ENCODE measurements at places on chromosomes 5 and 9.

GRCh38 chr5:128062172-128062746 is 21.3 kb upstream of the SLC12A2 start:
- no peak for DNase-seq

- no peak for DNase-seq
Observed at GRCh38 chr5:106258591-106259125, 1412.1 kb downstream of the EFNA5 start.

- no peak for DNase-seq
Observed at GRCh38 chr9:84804951-84805694, 135.6 kb downstream of the NTRK2 start.

DNA sequence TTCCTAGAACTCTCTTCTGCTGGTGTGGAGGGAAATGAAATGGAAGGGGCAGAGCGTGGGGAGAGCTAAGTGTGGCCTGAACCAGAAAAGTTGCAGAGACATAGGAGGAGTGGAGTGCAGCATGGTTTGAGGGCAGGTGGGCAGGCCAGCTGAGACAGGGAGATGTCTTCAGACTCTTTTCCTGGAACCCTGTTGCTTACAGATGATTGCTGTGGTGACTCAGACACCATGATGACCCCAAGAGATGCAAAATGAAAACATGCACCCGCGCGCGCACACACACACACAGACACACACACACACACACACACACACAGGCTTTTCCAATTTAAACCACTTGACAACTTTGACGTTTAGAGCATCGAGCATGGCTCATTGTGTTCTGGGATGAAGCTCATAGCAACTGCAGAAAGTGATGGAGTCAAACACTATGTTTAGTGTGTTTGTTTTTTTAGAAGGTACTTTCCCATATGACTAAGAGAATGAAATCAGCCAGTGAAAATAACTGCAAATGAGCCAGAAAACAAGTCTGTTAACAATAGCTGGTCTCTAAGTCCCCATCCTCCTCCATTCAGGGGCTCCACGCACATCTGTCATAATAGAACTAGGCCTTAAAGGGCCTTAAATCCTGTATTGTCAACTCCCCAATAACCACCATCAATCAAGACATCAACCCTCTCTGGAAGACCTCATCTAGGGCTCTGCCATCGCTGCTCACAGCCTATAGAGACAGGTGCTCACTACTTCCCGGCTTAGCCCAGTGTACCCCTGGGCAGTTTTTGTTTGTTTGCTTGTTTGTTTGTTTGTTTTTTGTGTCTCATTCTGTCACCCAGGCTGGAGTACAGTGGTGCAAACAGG is 9.6 kb downstream of the TMOD1 start:
- DNase-seq: no peak

GRCh38 chr5:143449772-143450171 is 46.3 kb upstream of the NR3C1 start:
- no peak for DNase-seq

- no peak for DNase-seq
Observed at GRCh38 chr5:38157024-38157423, 101.3 kb upstream of the EGFLAM start.

GRCh38 chr5:154118385-154118784 is 72.1 kb upstream of the GALNT10 start:
- DNase-seq: no peak

DNA sequence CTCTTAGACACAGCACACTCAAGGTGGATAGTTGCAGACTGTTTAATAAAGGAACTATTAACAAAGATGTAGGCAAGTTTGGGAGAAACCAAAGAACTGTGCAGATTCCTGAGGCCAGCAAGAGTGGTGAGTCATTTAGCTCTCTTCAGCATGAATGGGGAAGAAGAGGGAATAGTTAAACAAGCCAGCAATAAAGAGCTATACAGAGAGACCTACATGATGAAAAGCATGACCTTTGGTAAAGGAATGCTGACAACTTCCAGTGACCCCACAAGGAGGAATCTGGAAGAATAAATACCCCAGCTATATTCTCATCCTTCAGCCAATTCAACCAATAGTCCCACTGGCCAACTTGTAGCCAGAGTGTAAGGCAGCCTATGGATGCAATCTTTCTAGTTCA is 706.0 kb upstream of the GRAMD2B start:
- no peak for DNase-seq
